ENCODE measurements at places on chromosomes 13 and 19.
A peak's percentile ranks its signal among the peaks of the same experiment; 100 is the strongest.

GRCh38 chr13:36919833-36920615, at the start of gene SMAD9:
Gene SMAD9, minus strand, starts transcription at chr13:36920238. Its CDS starts 40,549 bp downstream, at chr13:36879689.
- DNase-seq = peak; percentile 77

GRCh38 chr13:29936051-29936813, 85.8 kb upstream of the UBL3 start:
- DNase-seq = no peak

DNA sequence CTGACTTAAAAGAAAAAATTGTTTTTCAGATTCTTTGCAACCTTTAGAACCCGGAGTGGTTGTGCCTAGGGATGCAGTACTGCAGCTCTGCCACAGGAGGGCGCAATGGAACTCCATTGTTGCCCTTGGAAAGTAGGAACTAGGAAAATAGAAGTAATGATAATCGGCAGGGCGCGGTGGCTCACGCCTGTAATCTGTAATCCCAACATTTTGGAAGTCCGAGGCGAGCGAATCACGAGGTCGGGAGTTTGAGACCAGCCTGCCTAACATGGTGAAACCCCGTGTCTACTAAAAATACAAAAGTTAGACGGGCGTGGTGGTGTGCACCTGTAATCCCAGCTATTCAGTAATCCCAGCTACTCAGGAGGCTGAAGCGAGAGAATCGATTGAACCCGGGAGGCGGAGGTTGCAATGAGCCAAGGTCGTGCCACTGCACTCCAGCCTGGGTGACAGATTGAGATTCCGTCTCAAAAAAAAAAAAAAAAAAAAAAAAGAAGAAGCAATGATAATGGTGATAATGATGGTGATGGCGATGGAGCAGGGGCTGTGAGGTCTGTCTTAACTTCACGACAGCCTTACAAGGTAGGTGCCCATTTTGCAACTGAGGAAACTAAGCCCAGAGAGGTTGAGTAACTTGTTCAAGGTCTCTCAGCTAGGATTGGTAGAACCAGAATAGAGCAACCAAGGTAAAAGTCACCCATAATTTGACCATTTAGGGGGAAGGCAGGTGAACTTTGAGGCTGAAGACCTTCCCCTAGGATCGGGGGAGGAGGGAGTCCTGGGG, 5.5 kb upstream of the ADAMTS10 start:
- DNase-seq = no peak

GRCh38 chr19:58450856-58451357, 515 bp upstream of the ZNF324B start:
- DNase-seq = no peak

DNA sequence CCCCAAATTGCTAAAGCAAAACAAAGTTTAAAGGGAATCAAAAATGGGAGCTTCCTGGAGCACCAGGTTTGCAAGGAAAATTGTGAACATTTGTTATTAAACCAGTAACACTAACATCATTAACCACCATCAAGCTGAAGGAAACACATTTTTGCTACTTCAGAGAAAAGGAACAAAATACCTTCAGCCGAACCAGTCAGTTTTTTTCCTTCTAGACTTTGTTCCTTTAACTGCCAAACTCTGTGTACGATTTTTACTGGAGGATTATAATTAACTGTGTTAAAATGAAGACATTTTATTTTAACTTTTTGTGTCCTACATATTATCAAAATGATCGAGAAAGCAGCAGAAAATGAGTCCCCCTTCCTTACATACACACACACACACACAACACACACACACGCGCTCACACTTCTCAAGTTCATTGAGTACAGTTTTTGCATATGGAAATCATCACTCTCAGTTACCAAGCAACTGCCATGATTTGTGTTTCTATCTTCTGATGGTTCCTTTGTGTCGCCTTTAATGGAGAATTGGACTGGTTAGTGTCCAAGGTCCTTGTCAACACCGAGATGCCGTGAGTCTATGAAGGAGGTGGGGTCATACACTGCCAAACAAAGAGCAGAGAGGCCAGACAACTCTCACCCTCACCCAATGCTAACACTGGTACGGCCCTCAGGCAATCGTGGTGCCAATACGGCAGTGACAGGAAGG, 9.8 kb upstream of the SERP2 start:
- DNase-seq = no peak

- DNase-seq = no peak
These were observed 47.1 kb downstream of the MLLT1 start for GRCh38 chr19:6232601-6233055.

DNA sequence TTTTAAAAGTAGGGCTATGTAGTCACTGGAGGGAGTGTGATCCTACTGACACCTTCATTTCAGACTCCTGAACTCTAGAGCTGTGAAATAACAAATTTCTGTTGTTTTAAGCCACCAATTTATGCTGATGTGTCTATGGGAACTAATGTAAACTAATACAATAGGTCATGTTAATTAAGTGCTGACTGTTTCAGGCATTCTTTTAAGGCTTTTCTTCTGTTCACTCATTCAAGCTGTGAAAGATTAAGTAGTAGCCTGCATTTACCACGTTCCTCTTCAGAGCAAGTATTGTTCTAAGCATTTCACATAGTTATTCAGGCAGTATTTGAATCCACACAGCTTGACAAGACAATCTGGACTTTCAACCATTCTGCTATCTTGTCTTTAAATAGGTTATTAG, 1135.0 kb downstream of the SLITRK1 start:
- DNase-seq = no peak

DNA sequence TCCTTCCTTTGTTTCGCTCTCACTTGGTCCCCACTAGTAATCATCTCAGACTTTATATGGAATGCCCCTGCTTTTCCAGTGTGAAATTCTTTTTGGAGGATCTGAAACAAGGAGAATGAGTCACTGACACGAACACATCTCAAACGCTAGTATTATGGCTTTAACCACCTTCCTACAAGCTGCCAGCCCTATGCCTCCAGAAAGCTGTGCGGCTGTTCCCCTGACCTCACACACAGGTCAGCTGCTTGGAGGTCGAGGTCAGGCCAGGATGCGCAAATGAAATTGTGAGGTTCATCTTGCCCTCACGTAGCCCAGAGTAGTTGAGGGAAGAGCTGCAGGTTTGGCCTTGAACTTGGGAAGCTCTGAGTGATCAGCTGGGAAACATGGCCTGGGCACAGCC, 449.8 kb downstream of the FGF9 start:
- DNase-seq = no peak

- no peak for DNase-seq
These were observed 1300.7 kb downstream of the PCDH9 start for GRCh38 chr13:65929436-65929835.

DNA sequence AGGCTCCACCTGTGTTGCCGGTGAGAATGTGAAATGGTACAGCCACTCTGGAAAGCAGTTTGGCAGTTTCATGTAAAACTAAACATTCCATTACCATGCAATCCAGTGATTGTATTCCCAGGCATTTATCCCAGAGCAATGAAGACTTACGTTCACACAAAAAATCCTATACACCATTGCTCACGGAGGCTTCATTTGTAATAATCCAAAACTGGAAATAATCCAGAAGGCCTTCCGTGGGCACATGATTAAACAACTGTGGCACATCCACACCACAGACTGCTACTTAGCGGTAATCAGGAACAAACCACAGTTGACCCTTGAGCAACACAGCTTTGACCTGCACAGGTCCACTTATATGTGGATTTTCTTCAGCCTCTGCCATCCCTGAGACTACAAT, 339.7 kb downstream of the MTUS2 start:
- DNase-seq = no peak

All from substantia nigra (tissue), 51 donors.